NCI-H2029 treated with DMSO at 0.1 percent for 48 hours (cell line): ENCODE measurements at places on chromosomes 1 and 21.

- no peak for DNase-seq
Observed at GRCh38 chr1:23816906-23817305, 8.3 kb downstream of the HMGCL start.

GRCh38 chr1:86499987-86500593, 31.4 kb downstream of the CLCA1 start:
- peak; percentile 57 for DNase-seq

DNA sequence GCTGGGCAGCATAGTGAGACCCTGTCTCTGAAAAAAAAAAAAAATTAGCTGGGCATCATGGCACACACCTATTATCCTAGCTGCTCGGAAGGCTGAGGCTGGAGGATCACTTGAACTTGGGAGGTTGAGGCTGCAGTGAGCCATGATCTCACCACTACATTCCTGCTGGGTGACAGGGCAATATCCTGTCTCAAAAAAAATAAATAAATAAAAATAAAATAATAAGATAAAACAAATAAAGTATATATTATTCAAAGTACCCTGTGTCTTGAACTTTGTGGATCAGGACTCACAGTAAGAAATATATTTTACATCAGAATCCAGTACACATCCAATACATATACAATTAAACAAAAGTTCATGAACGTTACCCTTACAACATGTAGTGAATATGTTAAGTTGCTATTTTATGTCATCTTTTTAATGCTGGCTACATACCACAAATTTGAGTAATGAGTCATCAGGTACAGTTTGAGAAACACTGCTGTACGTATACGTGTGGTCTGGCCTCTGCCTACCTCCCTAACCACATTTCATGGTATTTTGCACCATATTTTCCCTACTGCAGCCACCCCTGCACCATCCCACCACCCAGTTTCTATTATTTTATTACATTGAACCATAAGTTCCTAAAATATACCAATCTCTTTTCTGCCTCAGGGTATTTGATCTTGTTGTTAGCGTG, 4.4 kb downstream of the NME7 start:
- DNase-seq = no peak

- peak; percentile 19 for DNase-seq
Observed at GRCh38 chr1:100239961-100240360, 9.7 kb downstream of the DBT start.

GRCh38 chr1:227845519-227845918, 30.0 kb downstream of the PRSS38 start:
- no peak for DNase-seq

DNA sequence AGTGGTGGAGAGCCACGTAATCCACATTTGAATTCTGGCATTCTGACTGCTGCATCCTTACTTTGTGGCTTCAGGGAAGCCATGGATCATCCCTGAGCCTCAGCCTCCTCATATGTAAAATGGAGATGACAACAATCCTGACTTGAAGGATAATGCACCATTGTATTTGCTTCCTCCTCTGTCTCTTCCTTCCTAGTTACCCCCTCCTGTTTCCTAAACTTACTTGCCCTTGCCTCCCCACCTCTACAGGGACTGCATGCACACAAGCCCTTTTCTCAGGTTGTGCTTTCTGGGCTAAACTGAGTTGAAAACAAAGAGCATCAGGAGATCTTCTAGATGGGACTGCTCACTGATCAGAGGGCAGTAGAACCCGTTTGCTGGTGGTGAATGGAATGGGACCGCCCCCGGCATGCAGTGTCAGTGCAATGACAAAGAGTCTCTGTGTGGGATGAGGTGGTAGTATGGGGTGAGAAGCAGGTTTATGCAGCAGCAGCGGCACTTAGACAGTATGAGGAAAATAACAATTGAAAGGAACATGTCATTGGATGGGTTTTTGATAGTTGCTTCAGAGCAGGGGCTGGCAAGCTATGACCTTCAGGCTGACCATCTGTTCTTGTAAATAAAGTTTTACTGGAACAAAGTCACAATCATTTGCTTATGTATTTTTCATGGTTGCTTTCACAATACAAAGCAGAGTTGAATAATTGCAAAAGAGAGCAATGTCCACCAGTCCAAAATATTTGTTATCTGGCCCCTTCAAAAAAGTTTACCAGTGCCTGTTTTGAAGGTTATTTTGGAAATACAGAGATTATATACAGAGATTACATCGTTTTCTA, 6.1 kb upstream of the ADAMTS1 start:
- no peak for DNase-seq
